ENCODE measurements at places on chromosomes 12 and 14.

DNA sequence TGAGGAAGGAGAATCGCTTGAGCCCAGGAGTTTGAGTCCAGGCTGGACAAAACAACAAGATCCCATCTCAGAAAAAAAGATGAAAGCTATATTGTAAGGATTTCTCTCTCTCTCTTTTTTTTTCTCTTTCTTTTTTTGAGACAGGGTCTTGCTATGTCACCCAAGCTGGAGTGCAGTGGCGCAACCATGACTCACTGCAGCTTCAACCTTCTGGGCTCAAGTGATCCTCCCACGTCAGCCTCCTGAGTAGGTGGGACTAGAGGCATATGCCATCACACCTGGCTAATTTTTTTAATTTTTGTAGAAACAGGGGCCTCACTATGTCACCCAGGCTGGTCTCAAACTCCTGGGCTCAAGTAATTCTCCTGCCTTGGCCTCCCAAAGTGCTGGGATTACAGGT lies 5.8 kb upstream of the MRPL42 start:
- peak; percentile 65 for DNase-seq

- no peak for DNase-seq
Measured at GRCh38 chr14:88392609-88393008, 7.2 kb downstream of the SPATA7 start.

GRCh38 chr14:89085737-89086382 lies 261.4 kb downstream of the TTC8 start:
- no peak for DNase-seq

DNA sequence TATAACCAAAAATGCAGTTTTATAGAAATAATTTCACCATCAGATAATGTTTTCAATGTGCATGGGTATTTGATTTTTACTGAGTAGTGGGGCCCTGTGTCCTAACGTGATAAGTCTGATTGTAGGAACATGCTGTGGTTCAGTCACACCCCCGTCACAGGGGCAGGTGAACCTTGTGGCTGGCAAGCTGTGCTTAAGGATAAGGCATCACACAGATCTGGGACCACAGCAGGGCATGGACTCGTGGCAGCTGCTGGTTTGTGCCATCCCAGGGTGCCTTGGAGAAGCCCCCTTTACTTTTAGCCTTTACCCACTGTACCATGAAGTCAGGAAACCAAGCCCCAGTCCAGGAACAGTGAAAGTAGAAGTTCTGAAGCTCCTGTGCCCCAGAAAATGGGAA lies 16.7 kb downstream of the CCNK start:
- DNase-seq, result no peak

GRCh38 chr14:23896609-23897153 lies 56.9 kb upstream of the DHRS4 start:
- no peak for DNase-seq

- DNase-seq, result no peak
Measured at GRCh38 chr14:89792489-89793366, 161.8 kb downstream of the EFCAB11 start.

DNA sequence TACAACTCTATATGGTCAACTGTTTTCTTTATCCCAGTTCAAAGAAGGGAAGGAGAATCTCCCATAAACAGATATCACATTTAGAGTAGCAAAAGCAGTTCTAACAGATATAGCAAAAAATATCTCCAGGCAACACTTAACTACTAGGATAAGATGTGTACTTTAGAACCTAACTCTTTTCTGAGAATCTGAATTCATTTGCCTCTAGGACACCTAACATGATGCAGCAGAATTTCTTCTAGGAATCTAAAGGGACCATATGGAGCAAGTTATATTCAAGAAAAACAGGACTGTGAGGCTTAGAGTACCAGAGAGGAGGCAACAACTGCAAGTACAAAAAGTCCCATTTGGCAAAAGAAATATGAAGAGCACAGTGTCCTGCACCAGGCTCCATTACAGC lies 24.4 kb upstream of the CAPRIN2 start:
- DNase-seq, result no peak

DNA sequence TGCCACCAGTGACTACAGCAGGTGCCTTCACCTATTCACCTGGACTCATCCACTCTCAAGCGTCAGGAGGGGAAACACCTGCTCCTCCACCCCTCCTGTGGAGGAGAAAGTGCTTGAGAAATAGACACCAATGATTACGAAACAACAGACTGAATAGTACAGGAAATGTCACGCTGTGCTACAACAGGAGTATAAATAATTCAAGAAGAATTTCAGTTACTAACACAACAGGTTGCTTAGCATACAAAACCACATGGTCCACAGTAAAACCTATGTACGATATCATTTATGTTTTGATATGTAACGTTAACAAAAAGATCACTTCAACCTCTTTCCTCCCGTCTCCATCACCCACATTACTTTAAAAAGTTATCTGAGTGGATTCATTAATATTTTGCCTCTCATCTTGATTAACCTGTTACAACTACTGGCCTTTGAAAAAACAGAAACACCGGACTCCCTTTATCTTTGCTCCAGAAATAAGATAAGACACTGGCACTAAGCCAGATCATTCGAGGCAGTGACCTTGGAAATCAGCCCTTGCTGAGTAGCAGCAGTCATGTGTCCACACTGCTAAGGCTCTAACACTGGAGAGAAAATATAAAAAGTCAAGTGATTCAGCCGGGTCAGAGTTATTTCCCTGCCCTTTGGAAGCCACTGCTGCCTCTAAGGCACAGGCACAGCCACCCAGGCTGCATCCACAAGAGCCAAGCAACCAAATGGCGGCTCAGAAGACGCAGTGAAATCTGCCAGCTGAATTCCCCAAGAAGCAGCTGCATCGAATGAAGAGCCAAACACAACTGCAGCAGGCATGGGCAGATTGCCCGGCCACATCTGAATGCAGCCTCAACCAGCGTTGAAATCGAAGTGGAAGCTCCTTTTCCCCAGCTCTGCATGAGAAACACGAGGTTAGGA lies 40.9 kb downstream of the NT5DC3 start:
- no peak for DNase-seq

DNA sequence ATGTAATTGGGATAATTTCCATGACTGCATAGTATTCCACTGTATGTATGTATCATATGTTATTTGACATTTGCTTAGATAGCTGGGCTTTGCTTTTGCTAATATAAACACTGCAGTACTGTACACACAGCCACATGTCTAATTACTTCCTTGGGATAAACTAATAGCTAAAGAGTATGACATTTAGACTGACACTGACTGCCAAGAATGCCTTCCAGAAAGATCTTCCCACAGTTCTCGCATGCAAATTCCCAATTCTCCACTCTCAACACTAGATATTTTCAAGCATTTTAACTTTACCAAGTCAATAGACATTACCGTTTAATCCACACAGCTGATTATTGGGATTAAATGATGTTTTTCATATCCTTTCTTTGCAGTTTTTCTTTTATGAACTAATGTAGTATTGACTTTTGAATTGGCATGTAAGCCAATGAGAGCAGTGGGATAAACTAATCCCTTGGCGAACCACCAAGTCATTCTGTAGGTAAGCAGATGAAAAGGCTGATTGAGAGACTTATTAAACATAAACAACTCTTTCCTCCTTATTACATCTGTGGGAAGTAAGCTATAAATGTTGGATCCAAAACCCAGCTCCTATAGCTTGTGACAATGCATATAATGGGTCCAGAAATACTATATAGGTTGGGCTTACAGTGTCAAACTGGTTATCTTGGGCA lies 55.5 kb downstream of the STON2 start:
- DNase-seq, result no peak

DNA sequence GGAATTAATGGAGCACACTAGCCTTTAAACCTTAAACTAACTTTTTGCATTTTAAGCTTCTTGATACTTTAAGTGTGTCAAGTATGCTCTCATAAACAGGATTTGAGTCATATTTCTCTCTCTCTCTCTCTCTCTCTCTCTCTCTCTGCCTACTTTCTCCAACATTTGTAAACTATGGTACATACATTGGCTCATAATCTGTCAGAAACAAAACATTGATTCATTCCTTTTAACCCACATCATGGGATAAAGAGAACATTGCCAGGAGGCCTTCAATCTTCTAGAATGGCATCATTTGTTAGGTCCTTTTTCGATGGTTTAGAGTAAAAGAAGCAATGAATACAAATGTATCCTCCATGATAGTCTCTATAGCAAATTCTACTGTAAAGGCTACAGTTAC lies 81.6 kb upstream of the RERGL start:
- no peak for DNase-seq

- no peak for DNase-seq
Measured at GRCh38 chr12:24080465-24080864, 131.0 kb upstream of the SOX5 start.

DNA sequence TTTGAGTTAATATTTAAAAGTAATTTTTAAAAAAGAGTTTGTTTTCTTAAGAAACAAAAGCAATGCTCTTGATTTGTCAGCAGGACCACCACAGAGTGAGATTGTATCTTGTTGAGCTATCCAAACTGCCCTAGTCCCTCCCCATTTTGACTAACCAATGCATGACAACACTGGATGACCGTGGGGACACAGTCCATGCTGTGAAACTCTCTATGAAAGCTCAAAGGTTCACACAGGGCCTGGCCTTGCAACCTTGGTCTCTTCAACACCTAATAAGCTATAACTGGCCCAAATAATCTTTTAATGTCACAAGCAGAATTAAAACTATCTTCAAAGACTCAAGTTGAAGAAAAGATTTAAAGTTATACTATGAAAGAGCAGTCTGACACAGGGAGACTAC lies 13.5 kb downstream of the ETFRF1 start:
- no peak for DNase-seq

- DNase-seq, result peak; percentile 67
Measured at GRCh38 chr14:103879570-103880347, 32.4 kb upstream of the PPP1R13B start.

DNA sequence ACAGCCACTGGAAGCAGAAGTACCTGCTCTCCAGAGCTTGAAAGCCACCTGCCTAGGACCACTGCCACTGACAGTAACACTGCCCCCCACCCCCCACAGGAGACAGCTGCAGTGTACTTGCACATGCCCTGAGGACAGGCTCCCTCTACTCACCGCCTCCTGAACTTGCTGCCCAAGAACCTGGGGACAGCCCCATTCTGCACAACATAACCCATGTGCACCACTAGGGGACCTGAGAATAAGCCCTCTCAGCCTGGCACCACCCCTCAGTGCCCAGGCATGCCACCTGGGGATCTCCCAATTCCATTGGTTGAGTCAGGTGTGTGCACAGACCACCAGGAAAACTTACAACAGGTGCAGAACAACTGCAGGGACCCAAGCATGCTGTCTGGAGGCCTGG lies 67.1 kb upstream of the KIF21A start:
- no peak for DNase-seq

- DNase-seq, result no peak
Measured at GRCh38 chr14:61452452-61452851, 131.1 kb downstream of the PRKCH start.

GRCh38 chr12:1929985-1930802 lies 11.7 kb upstream of the CACNA2D4 start:
- peak; percentile 7 for DNase-seq

- DNase-seq, result no peak
Measured at GRCh38 chr12:64891629-64892028, 67.2 kb downstream of the TBC1D30 start.

DNA sequence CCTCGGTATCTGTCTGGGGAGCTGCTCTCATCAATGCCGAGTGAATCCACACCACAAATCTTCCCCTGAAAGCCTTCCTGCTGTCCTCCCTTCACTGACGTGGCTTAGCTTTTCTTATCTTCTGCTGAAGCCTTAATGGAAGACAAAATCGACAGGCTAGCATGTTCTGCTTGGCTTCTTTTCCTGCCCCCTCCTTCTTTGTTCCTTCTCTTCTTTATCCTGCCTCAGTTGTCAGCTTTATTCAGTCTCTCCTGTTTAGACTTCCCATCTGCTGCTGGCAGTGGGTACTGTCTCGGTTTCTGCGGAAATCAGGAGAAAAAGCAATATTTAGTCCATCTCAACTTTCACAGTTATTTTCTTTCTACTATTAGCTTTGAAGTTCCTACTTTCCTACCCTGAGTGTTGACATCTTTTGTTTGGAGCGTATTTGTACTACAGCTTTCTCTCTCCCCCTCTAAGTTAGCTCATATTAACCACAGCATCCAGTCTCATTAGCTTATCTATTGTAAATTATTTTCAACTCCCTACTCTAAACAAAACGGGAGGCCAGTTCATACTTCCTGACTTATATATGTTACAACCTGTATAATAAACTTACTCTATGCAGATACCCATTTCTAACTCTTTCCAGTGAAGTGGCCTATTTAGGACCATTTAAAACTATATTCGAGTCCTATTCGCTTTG lies 226.0 kb downstream of the DACT1 start:
- no peak for DNase-seq

DNA sequence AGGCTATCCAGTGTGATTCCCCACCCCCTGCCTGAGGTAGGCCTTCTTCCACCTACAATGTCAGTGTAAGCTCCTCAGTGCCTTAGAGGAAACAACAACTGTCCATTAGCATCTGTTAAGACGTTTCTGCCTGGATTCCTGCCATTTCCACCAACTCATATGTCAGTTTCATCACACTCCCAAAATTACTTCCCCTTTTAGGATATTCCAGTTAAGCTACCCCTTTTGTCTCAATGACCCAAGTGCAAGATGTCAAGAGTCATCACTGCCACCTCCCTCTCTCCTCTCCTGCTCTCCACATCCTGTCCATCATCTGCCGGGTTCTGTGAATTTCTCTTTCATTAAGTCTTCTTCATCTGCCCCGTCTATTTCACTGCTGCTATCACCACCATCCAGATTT lies 189.4 kb downstream of the DPF3 start:
- DNase-seq, result no peak

DNA sequence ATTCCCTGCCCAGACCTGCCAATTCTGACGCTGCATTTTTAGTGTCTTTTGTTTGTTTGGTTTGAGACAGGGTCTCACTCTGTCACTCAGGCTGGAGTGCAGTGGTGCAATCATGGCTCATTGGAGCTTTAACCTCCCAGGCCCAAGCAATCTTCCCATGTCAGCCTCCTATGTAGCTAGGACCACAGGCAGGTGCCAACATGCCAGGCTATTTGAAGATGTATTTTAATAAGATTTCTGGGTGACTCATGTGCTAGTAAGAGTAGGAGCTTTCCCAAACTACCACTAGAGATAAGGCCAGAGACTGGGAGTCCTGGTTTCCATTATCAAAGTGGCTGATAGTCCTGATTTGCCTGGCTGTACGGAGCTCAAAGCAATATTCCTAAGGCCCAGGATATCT lies 693.3 kb downstream of the MED13L start:
- DNase-seq, result no peak

DNA sequence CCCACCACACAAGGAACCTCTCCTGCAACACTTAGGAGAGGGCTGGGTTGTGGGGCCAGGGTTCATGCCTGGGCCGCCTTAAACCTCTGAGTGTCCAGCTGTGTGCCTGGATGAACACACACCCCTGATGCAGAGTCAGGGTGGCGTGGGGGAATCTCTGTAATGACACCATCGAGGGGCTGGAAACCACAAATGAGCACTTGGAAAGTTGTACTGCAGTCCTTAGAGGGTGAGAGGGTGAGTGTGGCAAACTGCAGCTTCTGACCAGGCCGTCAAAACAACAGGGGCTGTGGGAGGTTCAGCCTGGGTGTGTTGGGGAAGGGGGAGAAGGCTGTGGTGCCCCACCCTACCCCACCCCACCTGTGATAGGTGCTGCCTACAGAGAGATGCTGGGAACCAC lies 12.4 kb upstream of the KRT5 start:
- no peak for DNase-seq

GRCh38 chr12:97017213-97017612 lies 110.2 kb downstream of the NEDD1 start:
- DNase-seq, result no peak

- peak; percentile 89 for DNase-seq
Measured at GRCh38 chr12:53381731-53382630, 2.0 kb downstream of the SP1 start.

- no peak for DNase-seq
Measured at GRCh38 chr12:87428701-87429277, 600.4 kb downstream of the C12orf50 start.

Measured in islet precursor cell (in vitro differentiated cells).